ENCODE measurements at places on chromosomes 16 and 17. TPM values are rescaled to one million over a fixed set of nuclear protein-coding genes. Genes with fewer than 3 reads are reported as not detected.
A peak's percentile ranks its signal among the peaks of the same experiment; 100 is the strongest.

Gene MYH8
- not detected for total RNA-seq

Gene IST1
- 178 TPM for total RNA-seq

DNA sequence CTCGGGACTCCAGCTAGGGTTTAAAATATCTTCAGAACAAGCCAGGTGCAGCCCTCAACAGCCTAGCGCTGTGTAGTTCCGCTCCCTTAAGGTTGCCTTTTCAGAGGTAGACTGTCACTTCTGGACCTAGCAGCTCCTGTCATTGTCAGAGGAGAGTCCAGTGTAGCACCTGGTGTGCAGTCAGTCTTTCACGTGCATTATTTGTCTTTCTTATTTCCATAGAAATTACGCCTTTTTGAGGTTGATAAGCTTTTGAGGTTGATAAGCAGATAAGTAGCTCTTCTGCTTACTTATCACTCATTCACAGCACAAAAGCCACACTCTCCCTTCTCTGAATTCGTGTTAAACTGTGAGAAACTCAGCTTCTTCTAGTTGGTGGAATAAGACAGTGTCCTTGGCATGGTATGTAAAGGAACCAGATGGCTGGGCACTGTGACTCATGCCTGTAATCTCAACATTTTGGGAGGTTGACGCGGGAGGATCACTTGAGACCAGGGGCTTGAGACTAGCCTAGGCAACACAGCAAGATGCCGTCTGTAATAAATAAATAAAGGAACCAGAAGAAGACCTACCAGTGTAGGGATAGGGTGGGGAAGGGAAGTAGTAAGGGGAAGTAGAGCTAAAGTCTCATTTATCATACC lies 10.2 kb downstream of the EEF2K start:
- peak; percentile 50 for DNase-seq

DNA sequence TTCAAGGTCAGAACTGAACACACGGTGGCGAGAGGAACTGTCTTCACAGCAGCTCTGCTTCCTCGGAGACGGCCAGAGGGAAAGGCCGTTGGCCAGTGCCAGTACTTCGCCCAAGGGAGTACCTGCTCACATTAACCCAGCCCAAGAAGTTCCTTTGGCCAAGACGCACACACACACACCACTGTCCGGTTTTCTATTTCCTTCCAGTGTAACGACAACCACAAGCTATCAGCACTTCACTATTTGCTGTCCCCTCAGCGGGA lies 744 bp upstream of the GGNBP2 start:
- peak; percentile 26 for DNase-seq

DNA sequence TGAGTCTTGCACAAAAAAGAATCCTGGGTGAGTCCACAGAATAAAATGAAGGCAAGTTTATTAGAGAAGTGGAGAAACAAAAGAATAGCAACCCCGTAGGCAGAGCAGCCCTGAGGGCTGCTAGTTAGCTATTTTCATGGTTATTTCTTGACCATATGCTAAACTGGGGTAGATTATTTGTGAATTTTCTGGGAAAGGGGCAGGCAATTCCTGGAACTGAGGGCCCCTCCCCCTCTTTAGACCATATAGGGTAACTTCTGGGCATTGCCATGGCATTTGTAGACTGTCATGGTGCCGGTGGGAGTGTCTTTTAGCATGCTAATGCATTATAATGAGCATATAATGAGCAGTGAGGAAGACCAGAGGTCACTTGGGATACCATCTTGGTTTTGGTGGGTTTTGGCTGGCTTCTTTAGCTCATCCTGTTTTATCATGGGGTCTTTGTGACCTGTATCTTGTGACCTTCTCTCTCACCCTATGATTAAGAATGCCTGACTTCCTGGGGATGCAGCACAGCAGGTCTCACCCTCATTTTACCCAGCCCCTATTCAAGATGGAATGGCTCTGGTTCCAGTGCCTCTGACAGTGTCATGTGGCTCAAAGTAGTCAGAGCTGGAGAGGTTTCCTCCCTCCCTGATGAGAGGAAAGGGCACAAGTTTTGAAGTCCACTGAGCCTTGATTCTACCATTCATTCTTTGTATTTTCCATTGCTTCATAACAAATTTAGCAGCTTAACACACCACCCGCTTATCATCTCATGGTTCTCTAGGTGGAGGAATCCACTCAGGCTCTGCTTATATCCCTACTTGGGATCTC lies 55.7 kb upstream of the LGALS9 start:
- no peak for DNase-seq

Gene LDHD
- not detected for total RNA-seq

DNA sequence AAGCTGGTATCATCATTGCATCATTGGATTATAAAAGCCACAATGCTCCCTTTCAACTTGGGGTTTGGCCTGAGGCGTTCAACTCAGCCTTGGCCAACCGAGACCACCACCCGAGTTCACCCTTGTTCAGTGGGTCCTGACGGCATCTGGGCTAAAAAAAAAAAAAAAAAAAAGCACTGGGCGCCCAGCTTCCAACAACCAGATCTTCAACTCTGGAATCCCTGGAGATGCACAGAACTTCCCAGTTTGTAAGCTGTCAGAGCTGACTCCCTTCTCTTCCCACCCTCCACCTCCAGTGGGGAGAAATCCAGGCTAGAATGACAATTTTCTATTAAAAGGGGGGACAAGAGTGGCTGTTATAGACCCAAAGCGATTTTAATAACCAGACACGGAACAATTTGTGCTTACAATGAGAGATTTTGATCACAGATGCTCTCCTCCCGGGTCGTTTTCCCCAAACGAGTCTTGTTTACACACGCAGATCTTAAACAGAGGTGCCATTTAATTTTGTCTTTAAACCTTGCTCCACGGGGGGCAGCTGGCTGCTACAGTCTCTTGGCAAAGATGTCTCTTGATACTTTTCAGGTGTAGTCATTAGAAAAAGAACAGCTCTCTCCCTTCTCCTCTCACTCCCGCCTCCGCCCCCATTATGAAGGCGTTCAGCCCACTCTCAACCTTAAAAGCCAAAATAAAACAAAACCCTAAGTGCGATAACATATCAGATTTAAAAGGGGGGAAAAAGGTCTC lies 26.9 kb downstream of the GPRC5B start:
- DNase-seq = no peak

DNA sequence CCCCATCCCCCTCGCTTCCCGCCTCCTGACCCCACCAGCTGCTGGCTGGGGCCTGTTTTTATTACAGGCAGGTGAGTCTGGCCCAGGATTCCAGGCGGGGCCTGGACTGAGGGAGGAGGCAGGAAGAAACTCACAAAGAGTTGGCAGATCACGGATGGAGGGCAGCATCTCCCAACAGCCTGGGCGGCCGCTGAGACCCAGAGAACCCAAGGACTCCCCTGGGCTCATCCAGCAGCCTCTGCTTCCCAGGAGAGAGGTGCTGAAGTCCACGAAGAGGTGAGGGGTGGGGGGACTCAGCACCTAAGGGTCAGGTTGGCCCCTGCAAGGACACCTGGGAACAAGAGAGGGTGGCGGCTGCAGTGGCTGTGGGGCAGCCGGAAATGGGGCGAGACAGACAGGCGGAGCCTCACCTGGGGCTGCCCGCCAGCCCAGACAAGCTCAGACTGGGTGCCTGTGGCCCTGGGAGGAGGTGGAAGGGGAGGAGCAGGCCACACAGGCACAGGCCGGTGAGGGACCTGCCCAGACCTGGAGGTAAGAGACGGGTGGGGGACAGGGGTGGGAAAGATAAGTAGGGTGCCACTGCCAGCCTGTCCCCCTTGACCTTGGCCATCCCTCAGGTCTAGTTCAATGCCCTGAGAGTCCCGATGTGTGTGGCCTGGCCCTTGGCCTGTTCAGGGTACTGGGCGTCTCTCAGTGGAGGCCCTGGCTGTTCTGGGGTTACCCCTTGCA lies 8.7 kb upstream of the ADGRG1 start:
- DNase-seq = no peak

Gene NPIPB6
- total RNA-seq = 0.46 TPM

- DNase-seq = no peak
Measured at GRCh38 chr17:82888583-82889495, 49.0 kb upstream of the ZNF750 start.

- DNase-seq = no peak
Measured at GRCh38 chr16:48136547-48137360, 19.0 kb downstream of the ABCC12 start.

GRCh38 chr17:14712611-14713021 lies 411.7 kb downstream of the HS3ST3B1 start:
- DNase-seq = no peak

GRCh38 chr17:935485-935884 lies 44.1 kb downstream of the NXN start:
- DNase-seq = no peak

DNA sequence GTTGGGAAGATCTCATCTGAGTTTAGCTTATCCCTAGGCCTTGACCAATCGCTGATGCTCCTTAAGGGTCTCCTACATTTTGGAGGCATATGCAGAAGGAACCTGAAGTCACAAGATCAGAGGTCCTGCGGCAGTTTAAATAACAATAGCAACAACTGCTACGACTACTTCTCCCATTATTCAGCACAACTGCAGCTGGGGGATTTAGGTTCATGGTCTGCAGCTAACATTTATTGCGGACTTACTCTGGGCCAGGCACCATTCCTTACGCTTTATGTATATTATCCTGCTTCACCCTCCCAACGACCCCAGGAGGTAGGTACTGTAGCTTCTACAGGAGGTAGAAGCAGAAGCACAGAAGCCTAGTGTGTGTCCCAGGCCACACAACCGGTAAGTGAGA lies 59.5 kb downstream of the AKAP1 start:
- DNase-seq = no peak

Gene FOXJ1
- total RNA-seq = not detected

DNA sequence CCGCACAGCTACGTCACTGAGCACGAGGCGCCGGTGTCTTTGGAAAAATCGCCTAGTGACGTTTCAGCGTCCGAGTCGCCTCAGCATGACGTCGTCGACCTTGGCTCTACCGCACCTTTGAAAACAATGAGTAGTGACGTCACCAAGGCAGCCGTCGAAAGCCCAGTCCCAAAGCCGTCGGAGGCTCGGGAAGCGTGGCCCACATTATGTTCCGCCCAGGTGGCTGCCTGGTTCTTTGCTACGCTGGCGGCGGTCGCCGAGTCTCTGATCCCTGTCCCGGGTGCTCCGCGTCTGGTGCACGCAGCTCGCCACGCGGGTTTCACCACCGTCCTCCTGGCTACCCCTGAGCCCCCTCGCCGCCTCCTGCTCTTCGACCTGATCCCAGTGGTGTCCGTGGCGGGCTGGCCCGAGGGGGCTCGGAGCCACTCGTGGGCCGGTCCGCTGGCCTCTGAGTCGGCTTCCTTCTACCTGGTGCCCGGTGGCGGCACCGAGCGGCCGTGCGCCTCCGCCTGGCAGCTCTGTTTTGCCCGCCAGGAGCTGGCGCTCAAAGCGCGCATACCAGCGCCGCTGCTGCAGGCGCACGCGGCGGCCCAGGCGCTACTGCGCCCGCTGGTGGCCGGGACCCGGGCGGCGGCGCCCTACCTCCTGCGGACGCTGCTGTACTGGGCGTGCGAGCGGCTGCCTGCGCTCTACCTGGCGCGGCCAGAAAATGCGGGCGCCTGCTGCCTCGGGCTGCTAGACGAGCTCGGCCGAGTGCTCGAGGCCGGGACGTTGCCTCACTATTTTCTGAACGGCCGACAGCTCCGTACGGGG lies 1.5 kb downstream of the TMEM102 start:
- peak; percentile 92 for DNase-seq

Gene SP6
- total RNA-seq = 0.23 TPM

Gene HID1
- total RNA-seq = 0.11 TPM

DNA sequence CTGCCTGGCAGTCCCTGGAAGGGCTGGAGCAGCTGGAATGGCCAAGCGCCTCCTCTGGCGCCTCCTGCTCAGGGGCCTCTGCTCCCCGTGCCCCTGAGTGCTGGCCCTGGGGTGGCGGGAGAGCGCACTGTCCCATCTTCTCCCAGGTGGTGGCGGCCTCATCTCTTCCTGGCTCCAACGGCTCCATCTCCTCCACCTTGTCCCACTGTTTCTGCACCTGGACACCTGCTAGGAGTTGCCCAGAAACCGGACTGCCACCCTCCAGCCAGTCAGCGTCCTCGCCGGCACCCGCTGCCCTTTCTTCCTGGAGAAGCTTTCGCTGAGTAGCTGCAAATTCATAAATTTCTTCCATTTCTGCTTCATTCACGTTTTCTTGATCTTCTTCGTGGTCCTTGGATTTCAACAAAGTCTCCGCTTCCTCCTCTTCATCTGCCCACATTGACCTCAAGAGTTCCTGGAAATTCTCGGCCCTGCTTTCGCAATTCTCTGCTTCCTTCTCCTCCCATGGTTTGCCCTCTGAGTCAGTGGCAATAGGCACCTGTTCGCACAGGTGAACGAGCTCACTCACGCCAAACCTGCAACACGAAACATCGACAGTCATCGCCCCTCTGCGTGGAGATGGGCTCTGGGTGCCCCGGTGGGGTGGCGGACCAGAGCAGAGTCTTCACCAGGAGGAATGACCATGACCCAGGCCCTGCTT lies 13.7 kb upstream of the NLRC3 start:
- no peak for DNase-seq

Gene TMEM220
- total RNA-seq = 0.17 TPM

Gene KCTD5
- total RNA-seq = 22.9 TPM

GRCh38 chr17:19331134-19331533 lies 31.4 kb downstream of the B9D1 start:
- DNase-seq = peak; percentile 56

DNA sequence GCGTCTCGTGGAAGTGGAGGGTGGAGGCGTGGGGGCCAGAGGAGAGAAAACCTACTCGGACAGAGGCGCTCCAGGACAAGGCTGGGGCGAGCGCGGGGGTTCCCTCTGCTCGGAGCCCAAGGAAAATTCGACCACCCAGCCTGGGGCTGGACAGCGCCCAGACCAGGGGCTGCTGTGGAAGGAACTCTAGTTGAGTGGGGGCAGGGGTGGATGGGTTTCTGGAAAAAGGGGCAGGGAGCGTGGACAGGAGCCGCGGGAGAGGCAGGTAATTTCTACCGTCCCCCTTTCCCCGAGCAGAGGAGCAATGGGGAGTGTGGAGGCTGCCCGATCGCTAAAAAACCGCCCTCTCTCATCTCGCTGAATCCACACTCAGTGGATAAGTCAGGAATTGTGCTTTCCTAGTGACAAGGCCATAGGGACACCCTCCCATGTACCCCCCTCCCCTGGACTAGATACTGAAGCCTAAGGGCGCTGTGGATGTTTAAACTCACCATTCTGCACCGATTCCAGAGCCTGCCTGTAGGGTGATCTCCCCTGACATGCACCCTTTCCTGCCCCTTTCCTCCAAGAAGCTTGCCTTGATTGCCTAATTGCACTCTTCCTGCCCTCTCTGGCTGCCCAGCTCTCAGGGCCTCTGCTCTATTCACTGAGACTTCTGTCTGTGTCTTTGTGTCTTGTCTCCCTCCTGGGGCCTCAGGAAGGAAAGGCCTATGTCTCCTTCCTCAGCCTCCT lies 90.7 kb upstream of the TMEM97 start:
- DNase-seq = no peak

DNA sequence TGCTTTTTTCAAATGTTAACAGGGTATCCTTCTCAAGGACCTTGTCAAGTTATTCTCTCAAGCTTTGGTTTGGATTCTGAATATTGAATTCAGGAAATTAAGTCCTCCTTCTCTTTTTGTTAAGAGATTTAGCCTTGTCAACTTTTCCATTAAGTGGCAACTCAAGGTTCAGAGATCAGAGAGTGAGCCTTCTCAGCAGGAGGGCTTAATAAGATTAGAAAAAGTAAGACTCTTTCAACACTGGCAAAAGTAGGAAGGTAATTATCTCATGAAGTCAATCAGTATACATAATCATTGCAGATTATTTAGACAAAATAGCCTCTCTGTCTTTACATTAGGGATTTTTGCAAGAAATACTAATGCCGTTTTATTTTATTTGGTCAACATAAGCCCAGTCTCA lies 330.7 kb downstream of the KIF2B start:
- no peak for DNase-seq

GRCh38 chr16:30585400-30586191 lies at the start of gene ZNF785:
Gene ZNF785 (minus strand): TSS chr16:30585697. CDS start chr16:30585611, 86 bp downstream.
- peak; percentile 98 for DNase-seq

Gene CHST4
- total RNA-seq = 0.30 TPM

- DNase-seq = no peak
Measured at GRCh38 chr16:18932243-18932987, 6.2 kb upstream of the SMG1 start.

Gene TBX21
- total RNA-seq = 0.06 TPM
